ENCODE measurements at places on chromosomes 11 and 22. TPM values are rescaled to one million over a fixed set of nuclear protein-coding genes. Genes with fewer than 3 reads are reported as not detected.

TSPAN18 gene
- 42.3 TPM for total RNA-seq

DNA sequence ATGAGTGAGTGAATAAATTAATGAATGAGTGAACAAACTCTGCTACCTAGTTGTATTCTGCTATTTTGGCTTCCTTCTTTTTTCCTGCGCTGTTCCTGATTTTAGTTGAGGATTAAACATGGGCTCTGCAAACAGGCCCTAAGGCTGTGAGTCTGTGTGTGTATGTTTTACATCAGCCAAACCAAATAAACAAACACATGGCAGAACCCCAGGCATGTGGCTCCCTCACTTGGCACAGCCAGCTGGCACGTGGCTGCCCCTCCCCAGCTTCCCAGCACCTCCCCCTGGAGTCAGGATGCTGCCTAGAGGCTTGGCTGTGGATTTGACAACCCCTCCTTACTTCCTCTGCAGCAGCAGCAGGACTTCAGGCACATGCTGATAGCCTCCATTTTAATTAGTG is 593.2 kb downstream of the INSC start:
- no peaks in the 10 kb centered on the region for H3K4me1 ChIP-seq
- no peak overlapping the region for H3K27ac ChIP-seq
- DNase-seq: no peak
- no peaks in the 10 kb centered on the region for H3K27me3 ChIP-seq

ARHGEF17 gene
- total RNA-seq: 0.05 TPM

DNA sequence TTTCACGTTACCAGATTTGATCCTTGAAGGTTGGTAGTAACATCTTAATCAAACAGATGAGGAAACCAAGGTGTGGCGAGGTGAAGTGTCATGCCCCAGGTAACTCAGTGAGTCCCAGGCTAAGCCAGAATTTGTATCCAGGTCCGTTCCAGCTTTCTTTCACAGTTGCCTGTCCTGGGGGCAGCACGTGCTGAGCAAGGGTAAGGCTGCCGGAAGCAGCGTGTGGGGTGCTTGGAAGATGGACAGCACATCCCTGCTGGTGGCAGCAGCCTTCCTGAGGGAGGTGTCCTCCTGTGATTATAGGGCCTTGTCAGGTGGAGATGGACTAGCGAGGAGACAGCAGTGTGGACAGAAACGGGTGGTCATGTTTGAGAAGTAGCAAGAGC is 50.9 kb downstream of the TRIOBP start:
- DNase-seq: no peak
- peaks cover 50% of the 10 kb centered on the region for H3K4me1 ChIP-seq
- no peaks in the 10 kb centered on the region for H3K27me3 ChIP-seq
- H3K4me3 ChIP-seq: peak overlapping the region; percentile 57
- H3K36me3 ChIP-seq: peaks cover 12% of the 10 kb centered on the region

MCAT gene
- total RNA-seq: 8.5 TPM

Data from activated CD4-positive, alpha-beta memory T cell treated with anti-CD3 and anti-CD28 coated beads, Interleukin-2, amount 10 ng/mL, durations not matched to agents 7 days and 5 days (primary cell).